ENCODE measurements at places on chromosomes 11 and 22. TPM values are rescaled to one million over a fixed set of nuclear protein-coding genes. Genes with fewer than 3 reads are reported as not detected.

DNA sequence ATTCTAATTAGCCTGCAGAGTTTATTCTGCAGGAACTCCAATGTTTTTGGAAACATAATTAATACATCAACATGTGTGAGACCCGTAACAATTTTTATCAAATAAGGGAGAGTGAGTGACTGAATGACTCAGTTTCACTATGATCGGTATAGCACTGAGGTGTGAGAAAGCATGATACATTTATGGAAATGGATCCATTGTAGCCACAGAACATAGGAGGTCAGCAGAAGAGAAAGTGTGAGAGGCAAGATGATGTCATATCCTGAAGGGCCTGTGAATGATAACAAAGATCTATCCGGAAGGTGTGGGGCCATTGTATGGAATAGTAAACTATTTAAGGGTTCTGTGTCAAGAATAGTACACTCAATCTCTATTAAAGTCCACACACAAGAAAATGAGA lies 1406.1 kb upstream of the TENM4 start:
- no peak for DNase-seq

DNA sequence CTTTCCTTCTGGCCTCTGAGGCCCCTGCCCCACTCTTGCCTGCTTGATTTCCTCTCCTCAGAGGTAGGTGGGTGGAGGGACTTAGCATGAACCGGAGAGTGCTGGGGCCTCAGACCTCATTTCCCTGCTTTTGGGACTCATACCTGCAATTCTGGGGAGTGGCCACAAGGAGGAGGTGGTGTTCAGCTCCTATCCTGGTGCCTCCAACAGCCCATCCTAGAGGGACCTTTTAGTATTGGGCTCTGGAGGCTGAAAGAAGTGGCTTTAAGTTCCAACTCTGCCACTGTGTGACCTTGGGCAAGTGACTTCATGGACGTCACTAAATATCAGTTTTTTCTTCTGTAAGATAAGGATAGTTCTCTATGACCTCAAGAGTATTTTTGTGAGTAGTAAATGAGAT lies 98.6 kb downstream of the KIAA1671 start:
- DNase-seq = no peak

- DNase-seq = no peak
Measured at GRCh38 chr22:37020192-37020479, 594 bp downstream of the MPST start.

Gene CDC42EP1
- 73.2 TPM for total RNA-seq

DNA sequence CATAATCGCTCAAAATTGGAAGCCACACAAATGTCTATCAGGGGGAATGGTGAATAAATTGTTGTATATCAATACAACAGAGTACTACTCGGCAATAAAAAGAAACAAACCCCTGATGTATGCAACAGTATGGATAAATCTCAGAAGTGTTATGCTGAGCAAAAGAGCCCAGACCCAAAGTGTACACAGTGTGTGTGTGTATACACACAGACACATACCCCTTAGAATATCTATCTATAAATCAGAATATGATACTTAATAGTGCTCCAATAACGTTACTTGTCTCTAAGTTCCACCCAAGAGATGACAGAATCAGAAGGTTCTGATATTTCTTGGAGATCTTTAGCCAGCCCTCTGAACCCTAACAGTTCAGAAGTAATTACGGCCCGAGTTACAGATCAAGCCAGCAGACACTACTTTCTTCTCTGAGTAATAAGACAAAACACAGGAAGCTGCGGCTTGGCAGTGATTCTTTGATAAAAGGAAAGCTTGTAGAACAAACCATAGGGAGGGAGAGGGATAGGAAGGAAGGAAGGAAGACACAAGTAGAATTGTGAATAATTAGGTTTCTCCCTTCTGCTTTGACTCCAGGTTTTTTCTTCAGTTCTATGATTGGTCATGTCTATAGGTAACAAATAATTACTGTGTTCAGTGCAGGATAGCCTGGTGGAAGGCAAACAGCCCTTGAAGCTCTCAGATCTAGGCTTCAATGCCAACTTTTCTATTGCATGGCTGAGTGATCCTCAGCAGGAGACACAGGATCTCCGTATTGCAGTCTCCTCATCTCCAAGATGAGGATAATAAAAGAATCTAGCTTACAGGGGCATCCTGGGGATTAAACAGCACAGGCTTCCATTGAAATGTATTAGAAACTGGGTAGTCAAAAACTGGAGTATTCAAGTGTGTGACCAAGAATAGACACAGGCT lies 75.6 kb upstream of the TEAD1 start:
- DNase-seq = no peak

Gene RIC3
- 40.0 TPM for total RNA-seq

DNA sequence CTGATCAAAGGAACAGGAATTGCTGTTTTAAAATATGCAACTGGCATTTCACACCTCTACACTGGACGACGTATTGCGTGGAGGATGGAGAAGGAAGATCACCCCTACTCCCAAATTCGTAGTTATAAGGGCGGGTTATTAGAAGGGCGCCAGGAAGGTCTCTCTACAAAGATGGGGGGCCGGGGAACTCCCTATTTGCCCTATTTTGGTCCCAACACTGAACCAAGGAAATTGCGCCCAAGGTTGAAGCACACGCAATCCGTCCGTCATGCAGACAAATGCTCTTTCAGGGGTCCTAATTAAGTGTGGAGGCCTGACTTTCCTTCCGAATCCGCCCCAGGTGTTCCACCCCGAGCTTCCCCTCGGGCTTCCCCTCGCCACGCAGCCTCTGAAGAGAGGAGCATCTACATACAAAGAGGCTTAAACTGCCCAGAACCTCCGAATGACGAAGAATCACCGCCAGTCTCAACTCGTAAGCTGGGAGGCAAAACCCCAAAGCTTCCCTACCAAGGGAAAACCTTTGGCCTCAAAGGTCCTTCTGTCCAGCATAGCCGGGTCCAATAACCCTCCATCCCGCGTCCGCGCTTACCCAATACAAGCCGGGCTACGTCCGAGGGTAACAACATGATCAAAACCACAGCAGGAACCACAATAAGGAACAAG lies 396 bp downstream of the NPAT start:
- DNase-seq = no peak

- DNase-seq = peak; percentile 42
Measured at GRCh38 chr22:20247010-20247505, 21.1 kb downstream of the RTN4R start.

DNA sequence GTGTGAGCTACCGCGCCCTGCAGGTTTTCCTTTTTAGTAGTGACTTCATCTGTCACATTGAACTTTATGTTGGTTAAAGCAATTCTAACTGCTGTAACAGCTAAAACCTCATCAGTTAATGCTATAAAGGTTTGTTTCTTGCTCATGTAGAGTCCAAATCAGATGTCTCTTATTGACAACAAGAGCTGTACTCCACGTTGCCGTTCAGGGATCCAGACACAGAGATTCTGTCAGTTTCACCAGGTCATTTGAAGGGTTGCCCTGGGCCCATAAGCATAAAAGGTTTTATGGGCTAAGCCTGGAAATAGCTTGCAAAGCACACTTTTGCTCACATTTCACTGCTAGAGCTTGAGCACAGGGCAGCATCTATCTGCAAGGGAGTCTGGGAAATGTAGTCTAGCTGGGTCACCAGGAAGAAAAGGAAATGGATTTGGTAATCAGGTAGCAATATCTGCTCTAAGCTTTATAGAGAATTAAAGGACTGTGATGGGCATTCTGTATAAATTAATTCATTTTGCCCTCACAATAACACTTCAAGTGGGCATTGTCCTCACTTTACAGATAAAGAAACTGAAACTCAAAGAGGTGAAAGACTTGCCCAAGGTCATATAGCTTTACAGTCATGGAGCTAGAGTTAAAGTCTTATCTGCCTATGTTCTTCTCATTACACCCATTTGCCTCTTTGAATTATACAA lies 25.2 kb upstream of the PTPRJ start:
- DNase-seq = no peak

Gene POLD3
- total RNA-seq = 9.3 TPM

- DNase-seq = no peak
Measured at GRCh38 chr11:134757633-134758032, 345.6 kb upstream of the B3GAT1 start.

DNA sequence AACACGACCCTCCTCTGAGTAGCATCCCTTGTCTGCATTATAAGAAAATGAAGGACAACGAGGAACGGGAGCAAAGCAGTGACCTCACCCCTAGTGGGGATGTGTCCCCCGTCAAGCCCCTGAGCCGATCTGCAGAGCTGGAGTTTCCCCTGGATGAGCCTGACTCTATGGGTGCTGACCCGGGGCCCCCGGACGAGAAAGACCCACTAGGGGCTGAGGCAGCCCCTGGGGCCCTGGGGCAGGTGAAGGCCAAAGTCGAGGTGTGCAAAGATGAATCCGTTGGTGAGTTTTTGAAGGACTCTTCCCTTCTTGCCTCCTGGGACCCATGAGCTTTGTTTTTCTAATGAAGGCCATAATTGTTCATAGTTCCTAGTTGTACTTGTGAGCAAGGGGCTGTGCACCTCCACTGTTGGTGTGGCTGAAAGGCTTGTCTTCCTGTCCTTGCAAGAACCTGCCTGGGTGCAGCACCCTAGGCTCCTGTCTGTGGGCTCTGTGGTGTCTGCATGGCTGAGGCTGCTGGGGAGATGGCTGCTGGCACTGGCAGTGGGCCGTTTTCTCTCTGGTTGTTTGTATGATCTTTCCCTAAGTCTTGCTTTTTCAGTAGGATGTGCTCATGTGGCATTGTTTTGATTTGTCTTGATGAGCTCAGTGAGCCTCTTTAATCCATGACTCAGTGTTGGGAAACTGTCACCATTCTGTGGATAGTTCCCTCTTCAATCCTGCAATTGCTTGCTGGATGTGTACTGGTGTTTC lies 10.1 kb downstream of the DGCR8 start:
- DNase-seq = no peak

Gene PIWIL4
- 13.2 TPM for total RNA-seq

DNA sequence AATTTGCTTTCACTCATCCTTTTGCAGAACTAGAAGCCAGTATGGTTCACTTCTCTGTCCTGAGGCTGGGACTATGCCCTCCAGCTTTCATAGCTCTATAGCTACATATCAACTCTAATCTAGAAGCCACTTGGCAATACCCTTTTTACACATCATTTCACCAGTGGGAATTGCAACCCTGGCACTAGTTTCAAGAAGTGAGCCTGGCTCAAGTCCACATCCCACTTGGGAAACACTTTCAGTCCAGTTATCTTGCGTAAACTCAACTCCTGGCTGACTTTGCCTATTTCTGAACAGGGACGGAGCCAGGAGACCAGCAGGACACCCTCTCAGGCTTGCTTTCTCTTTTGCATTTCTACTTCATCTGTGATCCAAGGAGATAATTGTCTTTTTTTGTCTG lies 19.9 kb upstream of the FAT3 start:
- peak; percentile 13 for DNase-seq

- DNase-seq = no peak
Measured at GRCh38 chr11:40877256-40877655, 582.2 kb downstream of the LRRC4C start.

DNA sequence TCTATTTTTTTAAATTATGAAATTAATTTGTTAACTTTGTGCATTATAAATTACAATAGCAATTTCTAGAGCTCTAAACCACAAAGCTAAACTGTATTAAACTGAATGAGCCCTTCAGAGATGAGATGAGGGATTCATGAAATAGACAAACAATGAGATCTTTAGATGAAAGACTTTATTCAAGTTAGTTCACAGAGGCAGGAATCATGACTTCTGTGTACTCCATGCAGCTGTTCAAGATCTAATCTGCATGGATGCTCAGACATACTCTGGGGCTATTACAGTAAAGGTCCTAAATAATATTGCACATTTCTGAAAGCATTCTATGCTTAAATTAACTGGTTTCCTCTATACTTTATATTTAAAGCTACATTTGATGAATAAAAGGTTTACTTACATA lies 122.7 kb downstream of the FCHSD2 start:
- DNase-seq = no peak

Gene AGBL2
- 2.9 TPM for total RNA-seq

DNA sequence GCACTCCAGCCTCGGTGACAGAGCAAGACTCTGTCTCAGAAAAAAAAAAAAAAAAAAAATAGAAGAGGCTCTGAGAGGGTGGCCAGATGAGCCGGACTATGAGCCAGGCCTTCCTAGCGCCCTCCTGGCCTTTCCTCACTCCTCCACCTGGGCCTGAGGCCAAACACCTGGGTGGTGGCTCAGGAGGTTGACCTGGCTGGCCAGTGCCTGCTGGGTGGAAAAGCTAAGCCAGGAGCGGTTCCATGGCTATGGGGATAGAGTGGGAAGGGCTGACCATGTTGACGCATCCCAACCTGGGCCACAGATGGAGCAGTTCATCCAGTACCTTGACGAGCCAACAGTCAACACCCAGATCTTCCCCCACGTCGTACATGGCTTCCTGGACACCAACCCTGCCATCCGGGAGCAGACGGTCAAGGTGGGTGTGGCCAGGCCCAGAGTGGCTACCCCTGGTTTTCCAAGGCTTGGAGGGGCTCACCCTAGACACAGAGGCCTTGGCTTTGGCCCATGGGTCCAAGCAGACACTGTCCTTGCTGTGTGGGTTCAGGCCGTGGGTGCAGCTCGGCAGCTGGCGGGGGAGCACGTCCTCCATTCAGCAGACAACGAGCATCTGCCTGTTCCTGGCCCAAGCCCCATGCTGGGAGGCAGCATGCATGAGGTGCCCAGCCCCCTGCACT lies 7.6 kb downstream of the SCYL1 start:
- no peak for DNase-seq

Gene NELL1
- total RNA-seq = not detected

Gene OR8D1
- not detected for total RNA-seq

GRCh38 chr11:88508759-88509581 lies 171.4 kb upstream of the CTSC start:
- peak; percentile 10 for DNase-seq

DNA sequence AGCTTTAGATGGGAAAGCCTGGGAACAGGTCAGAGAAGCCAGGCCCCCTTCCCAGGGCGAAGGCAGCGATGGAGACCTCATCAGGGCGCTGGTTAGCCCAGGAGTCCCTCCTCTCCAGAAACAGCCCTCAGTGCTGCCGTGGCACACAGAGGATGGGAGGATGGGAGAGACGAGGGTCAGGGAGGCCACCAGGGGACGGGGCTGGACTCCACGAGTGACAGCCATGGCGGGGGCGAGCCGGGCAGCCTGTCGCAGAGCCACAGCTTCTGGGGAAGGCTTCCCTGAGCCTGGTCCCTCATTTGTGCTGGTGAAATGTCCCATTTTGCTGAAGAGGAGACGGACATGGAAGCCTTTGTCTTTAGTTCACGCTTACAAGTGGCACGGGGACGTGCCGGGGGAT lies 1390.5 kb downstream of the TBC1D22A start:
- DNase-seq = no peak

GRCh38 chr11:72007587-72007986 lies 8.9 kb downstream of the IL18BP start:
- DNase-seq = no peak

DNA sequence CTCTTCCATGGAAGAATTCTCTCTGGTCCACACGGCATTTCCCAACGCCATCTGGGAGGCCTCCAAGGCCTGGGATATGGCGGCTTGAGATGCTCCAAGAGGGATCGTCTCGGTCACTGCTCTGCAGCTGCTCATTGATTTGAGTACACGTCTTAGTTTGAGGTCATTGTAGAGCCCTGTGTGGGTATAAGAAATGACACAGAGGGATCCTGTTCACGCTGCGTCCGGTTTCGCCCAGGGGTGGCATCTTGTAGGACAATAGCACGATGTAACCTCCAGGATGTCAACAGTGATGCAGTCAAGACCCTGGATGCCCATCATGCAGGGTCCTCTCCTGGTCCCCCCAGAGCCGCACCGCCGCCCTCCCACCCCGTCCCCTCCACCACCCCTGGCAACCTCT lies 564.6 kb downstream of the BRD1 start:
- DNase-seq = no peak

GRCh38 chr11:28242596-28242995 lies 134.4 kb downstream of the METTL15 start:
- no peak for DNase-seq

Gene C11orf97
- not detected for total RNA-seq

Gene BBS1
- 49.0 TPM for total RNA-seq

Gene SLC22A9
- not detected for total RNA-seq
